Endodermal cell (in vitro differentiated cells): ENCODE measurements at places on chromosomes 13 and 19.
A peak's percentile ranks its signal among the peaks of the same experiment; 100 is the strongest.

- H3K27ac ChIP-seq: no peak overlapping the region
- peaks cover 12% of the 10 kb centered on the region for H3K27me3 ChIP-seq
- no peaks in the 10 kb centered on the region for H3K4me1 ChIP-seq
- no peak for DNase-seq
- H3K4me3 ChIP-seq: no peak overlapping the region
Observed at GRCh38 chr13:26855921-26856320, 95.3 kb upstream of the GPR12 start.

- no peak for DNase-seq
- no peaks in the 10 kb centered on the region for H3K4me1 ChIP-seq
- no peak overlapping the region for H3K4me3 ChIP-seq
- H3K27ac ChIP-seq: no peak overlapping the region
- no peaks in the 10 kb centered on the region for H3K27me3 ChIP-seq
Observed at GRCh38 chr19:30428844-30429243, 56.7 kb downstream of the ZNF536 start.

DNA sequence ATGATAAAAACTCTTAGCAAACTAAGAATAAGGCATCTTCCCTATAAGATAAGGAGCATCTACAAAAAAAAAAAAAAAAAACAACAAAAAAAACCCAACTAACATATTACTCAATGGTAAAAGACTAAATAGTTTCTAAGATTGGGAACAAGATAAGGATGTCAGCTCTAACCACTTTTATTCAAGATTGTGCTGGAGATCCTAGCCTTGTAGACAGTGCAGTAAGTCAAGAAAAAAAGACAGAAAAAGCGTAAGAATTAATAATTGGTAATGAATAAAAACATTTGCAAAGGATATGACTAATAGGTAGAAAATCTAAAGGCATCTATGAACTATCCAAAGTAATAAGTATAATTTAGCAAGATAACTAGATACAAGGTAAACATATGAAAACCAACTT, 33.0 kb downstream of the ZIC2 start:
- H3K27me3 ChIP-seq: no peaks in the 10 kb centered on the region
- no peaks in the 10 kb centered on the region for H3K4me1 ChIP-seq
- H3K27ac ChIP-seq: no peak overlapping the region
- no peak for DNase-seq
- no peaks in the 10 kb centered on the region for H3K36me3 ChIP-seq

DNA sequence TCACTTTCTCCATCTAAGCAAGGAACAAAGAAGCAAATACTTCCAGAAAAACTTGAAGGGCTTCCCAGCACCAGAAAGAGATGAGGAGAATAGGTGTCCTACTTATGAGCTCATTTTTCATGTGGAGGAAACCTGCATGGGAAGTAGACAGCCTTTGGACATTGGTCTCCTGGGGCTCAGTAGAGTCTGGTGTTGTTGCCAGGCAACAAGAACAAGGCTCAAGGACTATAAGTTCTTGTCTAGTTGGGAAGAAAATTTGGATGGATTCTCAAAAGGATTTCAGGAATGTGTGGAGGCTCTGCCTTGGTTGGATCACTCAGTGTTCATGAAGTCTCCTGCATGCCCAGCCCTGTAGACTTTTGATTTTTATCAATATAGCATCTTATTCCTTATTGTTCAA, 84.5 kb downstream of the MBNL2 start:
- DNase-seq: no peak
- H3K4me1 ChIP-seq: no peaks in the 10 kb centered on the region
- H3K36me3 ChIP-seq: no peaks in the 10 kb centered on the region
- H3K27ac ChIP-seq: no peak overlapping the region
- no peak overlapping the region for H3K4me3 ChIP-seq

GRCh38 chr13:113489549-113490495, 689 bp downstream of the DCUN1D2 start:
- H3K4me3 ChIP-seq: peak overlapping the region; percentile 81
- DNase-seq: peak; percentile 76
- H3K4me1 ChIP-seq: no peaks in the 10 kb centered on the region
- H3K27ac ChIP-seq: peak overlapping the region; percentile 72

DNA sequence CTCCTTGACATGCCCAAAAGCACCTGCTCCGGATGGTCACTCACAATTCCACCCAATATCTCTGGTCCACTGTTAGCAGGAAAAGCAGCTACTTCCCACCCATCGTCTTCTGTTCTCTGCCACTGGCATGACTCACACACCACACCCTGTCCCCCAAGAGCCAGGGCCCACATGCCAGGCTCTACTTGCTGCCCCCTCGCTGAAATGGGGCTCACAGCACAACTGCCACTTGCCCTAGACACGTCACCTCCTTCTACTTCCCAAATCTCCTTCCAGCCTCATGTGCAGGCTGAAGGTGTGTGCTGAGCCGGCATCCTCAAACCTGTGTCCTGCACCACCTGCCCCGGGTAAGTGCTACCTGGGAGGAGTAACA, 65.0 kb downstream of the TBC1D4 start:
- H3K36me3 ChIP-seq: no peaks in the 10 kb centered on the region
- DNase-seq: no peak
- H3K27ac ChIP-seq: no peak overlapping the region
- H3K4me3 ChIP-seq: no peak overlapping the region
- no peaks in the 10 kb centered on the region for H3K4me1 ChIP-seq

DNA sequence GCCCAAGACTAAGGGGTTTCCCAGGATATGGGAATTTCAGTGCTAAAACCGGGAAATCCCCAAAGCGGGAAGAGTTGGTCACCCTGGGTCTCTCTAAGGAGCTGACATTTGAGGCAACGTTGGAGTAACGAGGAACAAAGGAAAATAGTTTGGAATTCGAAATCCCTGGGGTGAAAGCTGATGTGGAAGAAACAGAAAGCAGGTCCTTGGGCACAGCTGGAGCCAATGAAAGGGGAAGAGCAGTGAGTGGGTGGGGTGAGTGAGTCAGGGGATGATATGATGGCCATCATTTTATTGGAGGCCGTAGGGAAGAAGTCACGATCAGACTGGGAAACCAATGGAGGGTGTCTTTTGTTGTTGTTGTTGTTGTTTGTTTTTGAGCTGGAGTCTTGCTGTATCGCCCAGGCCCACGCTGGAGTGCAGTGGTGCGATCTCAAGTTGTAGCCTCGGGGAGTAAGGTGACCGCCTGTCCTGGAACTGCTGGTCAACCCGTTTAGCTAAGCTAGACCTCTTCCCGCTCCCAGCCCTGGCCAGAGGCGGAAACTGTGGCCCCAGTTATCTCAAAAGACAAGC, 3.4 kb upstream of the RFX2 start:
- no peak for DNase-seq
- peaks cover 18% of the 10 kb centered on the region for H3K27me3 ChIP-seq
- no peak overlapping the region for H3K27ac ChIP-seq
- H3K36me3 ChIP-seq: no peaks in the 10 kb centered on the region

DNA sequence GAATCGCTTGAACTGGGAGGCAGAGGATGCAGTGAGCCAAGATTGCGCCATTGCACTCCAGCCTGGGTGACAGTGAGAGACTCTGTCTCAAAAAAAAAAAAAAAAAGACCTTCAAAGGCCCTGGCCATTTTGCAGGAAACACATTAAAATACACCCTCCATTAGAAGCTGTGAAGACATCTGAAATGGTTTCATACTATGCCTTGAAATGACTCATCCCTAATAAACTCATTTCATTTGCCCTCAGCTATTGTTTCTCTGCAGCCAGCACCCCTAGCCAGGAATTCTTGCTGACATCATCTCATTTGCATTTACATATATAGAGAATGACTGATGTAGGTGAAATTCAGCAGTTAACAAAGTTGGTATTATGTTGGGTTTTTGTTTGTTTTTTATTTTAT, 8.7 kb downstream of the EML2 start:
- H3K4me3 ChIP-seq: no peak overlapping the region
- H3K27ac ChIP-seq: no peak overlapping the region
- H3K27me3 ChIP-seq: no peaks in the 10 kb centered on the region

GRCh38 chr19:32824191-32824751, 45.3 kb downstream of the SLC7A9 start:
- peak overlapping the region; percentile 93 for H3K27ac ChIP-seq
- no peak overlapping the region for H3K4me3 ChIP-seq
- no peaks in the 10 kb centered on the region for H3K27me3 ChIP-seq

- no peak overlapping the region for H3K27ac ChIP-seq
- peaks cover 35% of the 10 kb centered on the region for H3K36me3 ChIP-seq
- H3K27me3 ChIP-seq: no peaks in the 10 kb centered on the region
- no peak overlapping the region for H3K4me3 ChIP-seq
Observed at GRCh38 chr19:2810141-2811091, 9.3 kb upstream of the ZNF554 start.

GRCh38 chr19:40923934-40924391, 41.9 kb upstream of the CYP2A7 start:
- H3K4me1 ChIP-seq: peaks cover 16% of the 10 kb centered on the region
- peak overlapping the region; percentile 8 for H3K4me3 ChIP-seq
- H3K27me3 ChIP-seq: no peaks in the 10 kb centered on the region
- H3K27ac ChIP-seq: no peak overlapping the region

GRCh38 chr13:114134944-114135610, 2.7 kb upstream of the RASA3 start:
- DNase-seq: no peak
- peaks cover 10% of the 10 kb centered on the region for H3K4me1 ChIP-seq
- no peak overlapping the region for H3K4me3 ChIP-seq
- H3K36me3 ChIP-seq: no peaks in the 10 kb centered on the region
- H3K27me3 ChIP-seq: peaks cover 6% of the 10 kb centered on the region
- H3K27ac ChIP-seq: no peak overlapping the region

- no peaks in the 10 kb centered on the region for H3K27me3 ChIP-seq
Observed at GRCh38 chr19:27774827-27775226, 1438.1 kb downstream of the UQCRFS1 start.

- H3K27ac ChIP-seq: no peak overlapping the region
- H3K4me3 ChIP-seq: no peak overlapping the region
- H3K4me1 ChIP-seq: no peaks in the 10 kb centered on the region
- peak; percentile 94 for DNase-seq
- peaks cover 29% of the 10 kb centered on the region for H3K36me3 ChIP-seq
Observed at GRCh38 chr19:56309511-56310185, 5.0 kb downstream of the ZSCAN5A start.

DNA sequence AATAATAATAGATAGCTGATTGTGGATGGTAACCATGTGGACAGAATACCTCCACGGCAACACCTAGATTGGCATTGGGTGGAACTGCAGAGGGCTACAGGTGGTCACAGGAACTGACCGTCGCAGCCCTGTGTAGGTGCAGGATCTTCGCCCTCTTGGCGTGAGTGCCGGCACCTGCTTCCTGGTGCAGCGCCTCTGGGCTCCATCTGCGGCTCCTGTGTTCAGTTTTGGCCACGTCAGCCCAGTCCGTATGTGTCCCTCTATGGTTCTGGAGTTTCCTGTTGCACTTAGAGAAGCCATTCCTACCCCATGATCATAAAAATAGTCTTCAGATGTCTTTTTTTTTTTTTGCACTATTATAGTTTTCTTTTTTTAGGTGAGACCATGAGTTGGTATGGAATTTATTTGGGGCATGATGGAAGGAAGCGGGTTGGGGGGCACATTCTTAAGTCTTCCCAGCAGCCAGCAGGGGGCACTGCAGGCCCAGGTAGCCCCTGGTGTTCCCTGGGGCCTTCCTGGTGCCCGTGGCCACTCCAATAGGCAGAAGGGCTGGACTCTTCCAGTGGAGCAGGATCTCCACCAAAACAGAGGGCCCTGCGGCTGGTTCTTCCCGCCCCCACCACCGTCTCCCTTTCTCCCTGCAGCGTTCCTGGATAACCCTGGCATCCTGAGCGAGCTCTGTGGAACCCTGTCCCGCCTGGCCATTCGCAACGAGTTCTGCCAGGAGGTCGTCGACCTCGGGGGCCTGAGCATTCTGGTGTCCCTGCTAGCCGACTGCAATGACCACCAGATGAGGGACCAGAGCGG, 10.1 kb upstream of the SLC25A42 start:
- no peak overlapping the region for H3K4me3 ChIP-seq
- H3K27me3 ChIP-seq: no peaks in the 10 kb centered on the region
- peaks cover 3% of the 10 kb centered on the region for H3K4me1 ChIP-seq

- H3K4me1 ChIP-seq: no peaks in the 10 kb centered on the region
- no peaks in the 10 kb centered on the region for H3K36me3 ChIP-seq
- H3K27ac ChIP-seq: no peak overlapping the region
- peak; percentile 67 for DNase-seq
- no peak overlapping the region for H3K4me3 ChIP-seq
Observed at GRCh38 chr19:33640773-33641172, 19.0 kb downstream of the CHST8 start.

- peak; percentile 41 for DNase-seq
- H3K27ac ChIP-seq: no peak overlapping the region
- no peaks in the 10 kb centered on the region for H3K4me1 ChIP-seq
Observed at GRCh38 chr13:21033856-21034602, 27.4 kb downstream of the LATS2 start.

- no peaks in the 10 kb centered on the region for H3K36me3 ChIP-seq
- peaks cover 2% of the 10 kb centered on the region for H3K4me1 ChIP-seq
- H3K27me3 ChIP-seq: peaks cover 9% of the 10 kb centered on the region
- no peak overlapping the region for H3K27ac ChIP-seq
- peak overlapping the region; percentile 26 for H3K4me3 ChIP-seq
Observed at GRCh38 chr13:38693641-38694040, 6.8 kb downstream of the FREM2 start.

GRCh38 chr19:29678484-29679106, 13.3 kb downstream of the PLEKHF1 start:
- no peak overlapping the region for H3K27ac ChIP-seq
- no peak overlapping the region for H3K4me3 ChIP-seq
- H3K4me1 ChIP-seq: no peaks in the 10 kb centered on the region

DNA sequence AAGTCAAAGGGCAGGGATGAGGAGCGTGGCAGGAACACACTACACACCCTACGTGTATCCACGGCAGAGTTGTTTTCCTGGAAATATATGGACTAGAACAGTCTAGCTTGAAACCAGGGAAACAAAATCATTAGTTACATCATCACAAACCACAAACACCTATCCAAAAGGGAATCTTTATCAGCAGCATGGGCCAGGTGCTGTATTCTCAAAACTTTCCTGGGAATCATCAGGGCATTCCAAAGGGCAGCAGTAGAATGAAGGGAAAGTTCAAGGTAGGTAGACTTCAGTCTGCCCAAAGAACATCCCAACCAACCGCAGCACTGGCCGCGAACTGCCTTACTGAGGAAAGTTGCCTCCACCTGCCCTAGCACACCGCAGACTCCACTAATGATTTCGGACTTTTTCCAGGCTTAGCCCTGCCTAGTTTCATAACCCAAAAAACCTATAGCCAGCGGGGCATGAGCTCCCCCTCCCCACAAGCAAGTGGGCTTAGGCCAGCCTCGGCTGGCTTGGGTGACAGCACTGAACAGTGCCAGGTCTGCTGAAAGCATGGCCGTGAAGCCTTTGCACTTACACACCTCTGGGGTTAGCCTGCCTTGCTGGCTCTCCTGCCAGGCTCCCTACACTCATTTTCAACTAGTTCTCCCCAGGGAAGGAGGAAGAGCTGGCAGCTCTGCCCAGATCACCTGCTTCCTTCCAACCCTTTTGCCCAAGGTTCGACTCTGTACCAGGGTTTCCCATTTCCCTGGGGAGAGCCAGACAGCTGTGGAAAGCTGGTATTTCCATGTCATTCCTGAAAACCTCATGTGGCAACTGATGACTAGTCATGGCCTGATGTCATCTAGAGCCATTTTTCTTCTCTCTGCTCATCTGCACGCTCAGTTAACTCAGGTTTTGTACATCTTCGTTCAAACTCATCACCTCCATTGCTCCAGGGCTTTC, 77.3 kb upstream of the UBAC2 start:
- no peak overlapping the region for H3K4me3 ChIP-seq
- no peaks in the 10 kb centered on the region for H3K4me1 ChIP-seq
- H3K27me3 ChIP-seq: no peaks in the 10 kb centered on the region
- no peak overlapping the region for H3K27ac ChIP-seq
- no peaks in the 10 kb centered on the region for H3K36me3 ChIP-seq
- DNase-seq: no peak
